Astrocyte (in vitro differentiated cells and primary cell): ENCODE measurements at places on chromosomes 3 and 15.

DNA sequence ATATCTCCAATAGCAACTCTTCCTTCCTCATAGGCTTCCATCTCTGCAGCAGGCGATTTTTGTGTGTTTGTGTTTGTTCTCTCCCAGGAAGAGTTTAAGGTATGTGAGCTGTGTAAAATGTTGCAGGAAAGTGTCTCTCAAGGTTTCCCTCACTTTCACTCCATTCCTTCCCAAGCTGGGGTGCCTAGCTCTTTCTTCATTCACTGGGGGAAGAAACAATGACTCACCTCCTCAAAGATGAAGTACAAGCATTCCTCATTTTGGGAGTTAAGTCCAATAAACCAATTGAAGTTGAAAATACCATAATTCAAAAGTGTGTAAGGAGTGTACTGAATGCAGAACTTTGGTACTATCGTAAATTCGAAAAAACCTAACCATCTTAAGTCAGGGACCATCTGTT lies 422.7 kb upstream of the CFAP20DC start:
- no peak for DNase-seq

GRCh38 chr3:8460815-8461456 lies 40.7 kb upstream of the LMCD1 start:
- DNase-seq = peak; percentile 94

- no peak for DNase-seq
Observed at GRCh38 chr3:143881095-143881494, 32.8 kb upstream of the SLC9A9 start.

GRCh38 chr3:128794770-128795649 lies 69.0 kb downstream of the RAB7A start:
- DNase-seq = peak; percentile 33

DNA sequence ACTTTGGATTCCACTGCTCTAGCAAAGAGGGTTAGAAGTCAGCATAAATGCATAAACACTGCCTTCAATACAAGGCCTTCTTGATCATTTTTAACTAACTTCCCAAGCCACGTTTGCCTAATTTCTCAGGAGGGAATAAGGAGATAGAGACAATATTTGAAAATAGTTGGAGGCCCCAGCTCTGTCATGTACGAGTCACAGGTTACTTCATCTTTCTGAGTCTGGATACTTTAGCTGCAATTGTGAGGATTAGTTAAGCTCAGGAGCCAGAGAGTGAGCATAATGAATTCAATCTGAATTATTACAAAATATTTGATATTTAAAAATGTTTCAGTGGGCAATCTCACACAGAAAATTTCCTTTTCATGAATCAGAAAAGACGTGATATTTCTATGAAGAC lies 298.9 kb downstream of the SHOX2 start:
- no peak for DNase-seq

GRCh38 chr3:117439812-117440211 lies 730.2 kb downstream of the TUSC7 start:
- DNase-seq = peak; percentile 7

DNA sequence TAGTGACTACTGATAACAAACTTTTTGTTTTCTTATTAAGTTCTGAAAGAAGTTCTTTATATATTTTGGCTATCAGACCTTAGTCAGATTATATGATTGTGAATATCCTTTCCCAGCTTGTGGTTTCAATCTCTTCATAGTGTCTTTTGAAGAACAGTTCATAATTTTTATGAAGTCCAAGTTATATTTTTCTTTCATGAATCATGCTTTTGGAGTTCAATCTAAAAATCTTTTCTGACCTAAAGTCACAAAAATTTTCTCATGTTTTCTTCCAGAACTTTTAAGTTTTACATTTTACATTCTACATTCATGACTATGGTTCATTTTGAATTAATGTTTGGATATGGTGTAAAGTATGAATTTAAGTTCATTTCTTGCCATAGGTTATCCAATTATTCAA lies 34.2 kb upstream of the OCA2 start:
- peak; percentile 27 for DNase-seq
